ENCODE measurements at places on chromosomes 5 and 9.

GRCh38 chr9:18756712-18757125 is 276.3 kb downstream of the SAXO1 start:
- DNase-seq, result no peak

GRCh38 chr5:73307645-73308355 is 134.8 kb downstream of the TMEM174 start:
- no peak for DNase-seq

GRCh38 chr5:149297340-149298025 is 25.8 kb downstream of the AFAP1L1 start:
- no peak for DNase-seq

DNA sequence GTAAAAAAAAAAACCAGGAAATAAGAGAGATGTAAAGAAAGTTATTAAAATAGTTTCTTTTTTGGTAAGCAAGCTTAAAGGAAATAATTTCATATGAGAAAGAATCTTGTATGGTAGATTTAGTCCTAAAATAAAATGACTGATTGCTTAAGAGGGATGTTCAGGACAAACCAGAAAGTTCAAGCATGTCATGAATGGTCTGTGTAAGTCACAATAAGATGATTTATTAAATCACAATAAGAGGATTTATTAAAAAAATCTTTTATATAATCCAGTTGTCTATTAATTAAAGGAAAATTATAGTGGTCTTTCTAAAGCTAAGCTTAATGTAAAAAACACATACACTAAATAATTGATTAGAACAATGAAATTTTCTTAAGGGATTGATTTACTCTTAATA is 91.8 kb upstream of the OR13F1 start:
- no peak for DNase-seq

DNA sequence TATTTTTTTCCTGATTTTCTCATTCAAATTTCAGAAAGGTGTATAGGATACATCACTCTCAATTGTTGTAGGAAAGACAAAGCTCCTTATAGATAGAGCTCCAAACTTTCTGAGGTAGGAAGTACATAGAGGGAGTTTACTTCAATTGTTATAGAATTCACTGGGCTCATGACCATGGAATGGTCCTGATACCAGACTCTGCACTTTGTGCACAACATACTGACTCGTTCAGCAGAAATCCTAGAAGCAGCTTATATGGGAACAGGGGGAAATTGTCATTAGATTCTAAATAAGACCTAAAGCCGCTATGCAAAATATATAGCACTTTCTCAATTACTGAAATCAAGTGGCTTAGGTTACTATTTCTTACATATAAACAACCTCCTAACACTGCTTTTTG is 240.5 kb upstream of the TUSC1 start:
- DNase-seq, result no peak

DNA sequence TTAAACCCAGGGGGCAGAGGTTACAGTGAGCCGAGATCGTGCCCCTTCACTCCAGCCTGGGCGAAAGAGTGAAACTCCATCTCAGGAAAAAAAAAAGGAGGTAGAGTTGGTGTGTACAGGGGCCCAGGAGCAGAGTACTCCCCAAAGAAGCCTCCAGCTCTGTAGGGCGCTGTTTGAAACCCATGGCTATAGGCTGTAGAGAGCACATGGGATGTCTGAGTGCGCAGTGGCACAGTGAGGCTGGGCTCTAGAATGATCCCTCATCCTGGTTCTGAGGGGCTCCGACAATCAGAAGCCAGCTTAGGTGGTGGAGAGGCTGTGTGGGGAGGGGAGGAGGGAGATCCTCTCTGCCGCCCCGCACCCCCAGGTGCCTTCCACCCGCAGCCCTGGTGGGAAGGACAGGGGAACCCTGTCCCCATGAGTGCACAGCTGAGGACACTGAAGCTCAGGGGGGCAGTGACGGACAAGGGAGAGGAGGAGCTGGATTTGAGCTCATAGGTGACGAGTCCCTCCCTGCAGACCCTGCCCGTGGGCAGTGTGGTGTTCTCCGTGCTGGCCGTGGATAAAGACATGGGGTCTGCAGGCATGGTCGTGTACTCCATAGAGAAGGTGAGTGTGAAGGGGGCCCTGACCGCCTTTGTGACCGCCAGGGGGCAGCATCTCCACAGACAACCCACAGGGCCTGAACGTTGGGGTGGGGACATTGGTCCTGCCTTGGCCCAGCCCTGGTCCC is 24.6 kb downstream of the CDHR2 start:
- DNase-seq, result peak; percentile 92

DNA sequence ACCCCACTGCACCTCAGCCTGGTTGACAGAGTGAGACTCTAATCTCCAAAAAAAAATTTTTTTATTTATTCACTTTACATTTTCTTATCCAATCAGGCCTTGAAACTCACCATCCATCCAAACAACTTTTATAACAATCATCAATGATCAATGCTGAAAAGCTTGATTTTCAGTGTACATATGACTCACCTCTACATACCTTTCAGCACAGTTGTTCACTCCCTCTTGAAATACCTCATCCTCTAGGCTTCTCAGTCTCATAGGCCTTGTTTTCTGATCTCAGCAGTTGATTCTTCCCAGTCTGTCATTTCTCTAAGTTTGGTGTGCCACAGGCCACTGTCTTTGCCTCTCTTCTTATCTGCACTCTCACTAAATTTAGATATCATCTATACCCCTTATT is 36.2 kb downstream of the GRIN3A start:
- DNase-seq, result no peak

DNA sequence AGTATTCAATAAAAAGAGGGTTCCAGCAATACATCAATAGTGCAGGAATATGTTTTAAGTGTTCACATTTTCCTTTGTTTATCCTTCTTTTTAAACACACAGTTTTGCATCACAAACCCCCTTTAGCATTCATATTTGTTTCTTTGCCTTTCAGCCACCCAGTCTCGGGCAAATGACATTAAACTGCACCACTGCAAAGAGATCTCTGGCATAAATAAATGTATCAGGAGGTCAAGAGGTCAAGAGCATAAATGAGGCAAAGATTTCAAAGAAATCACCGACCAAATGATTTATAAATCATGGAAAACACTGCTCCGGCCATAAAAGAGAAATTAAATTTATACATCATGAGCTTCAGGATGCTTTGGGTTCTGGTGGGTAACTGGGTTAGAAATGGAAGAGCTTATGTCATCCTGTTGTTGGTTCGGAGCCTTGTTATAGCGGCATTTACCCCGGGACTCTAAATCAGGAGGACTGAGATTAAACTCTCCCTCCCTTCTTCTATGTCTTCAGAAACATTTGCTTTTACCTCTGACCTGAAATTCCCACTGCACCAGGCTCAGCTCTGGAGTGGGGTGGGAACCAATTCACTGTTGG is 449.6 kb upstream of the CLINT1 start:
- no peak for DNase-seq

DNA sequence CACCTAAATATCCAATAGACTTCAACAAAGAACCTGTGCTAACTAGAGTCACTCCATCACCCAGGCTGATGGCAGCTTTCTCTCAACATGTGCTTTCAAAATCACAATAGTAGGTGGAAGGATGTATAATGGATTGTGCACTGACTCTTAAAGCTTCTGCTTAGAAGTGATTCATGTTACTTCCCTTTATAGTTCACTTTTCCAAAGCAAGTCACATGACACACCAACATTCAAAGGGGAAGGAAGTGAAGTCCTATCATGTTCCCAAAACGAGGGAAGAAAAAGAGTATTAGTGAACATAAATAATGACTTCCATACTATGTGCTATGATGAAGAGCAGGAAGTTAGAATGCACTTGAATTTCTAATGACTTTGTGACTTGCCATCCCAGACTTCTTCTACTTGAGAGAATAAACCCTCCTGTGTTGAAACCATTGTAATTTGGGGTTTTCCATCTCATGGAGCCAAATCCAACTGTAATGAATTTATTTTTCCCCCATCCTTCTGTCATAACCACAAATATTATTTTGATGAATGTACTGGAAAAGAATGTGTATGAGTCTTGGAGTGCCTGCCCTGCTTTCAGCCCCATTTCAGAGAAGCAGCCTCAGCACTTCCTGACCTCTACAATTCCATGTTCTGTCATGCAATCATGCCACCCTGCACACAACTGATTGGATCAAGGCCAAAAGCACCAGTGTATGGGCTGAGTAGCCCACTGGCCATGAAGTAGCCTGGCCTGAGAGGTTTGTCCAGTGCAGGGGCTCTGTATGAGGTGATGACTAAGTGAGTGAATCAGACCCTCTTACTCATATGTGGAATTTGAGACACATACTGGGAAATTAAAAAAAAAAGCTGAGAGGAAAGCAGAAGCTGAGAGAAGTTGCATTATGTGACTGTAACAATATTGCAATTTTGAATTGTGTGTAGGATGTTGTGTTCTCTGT is 525.9 kb upstream of the CLINT1 start:
- no peak for DNase-seq

- DNase-seq, result no peak
Measured at GRCh38 chr5:56072863-56073766, 78.4 kb upstream of the IL6ST start.

- no peak for DNase-seq
Measured at GRCh38 chr9:76684213-76684612, 80.0 kb upstream of the PCA3 start.

Measured in GM13977 (cell line).